ENCODE measurements at places on chromosomes 11 and 22.

DNA sequence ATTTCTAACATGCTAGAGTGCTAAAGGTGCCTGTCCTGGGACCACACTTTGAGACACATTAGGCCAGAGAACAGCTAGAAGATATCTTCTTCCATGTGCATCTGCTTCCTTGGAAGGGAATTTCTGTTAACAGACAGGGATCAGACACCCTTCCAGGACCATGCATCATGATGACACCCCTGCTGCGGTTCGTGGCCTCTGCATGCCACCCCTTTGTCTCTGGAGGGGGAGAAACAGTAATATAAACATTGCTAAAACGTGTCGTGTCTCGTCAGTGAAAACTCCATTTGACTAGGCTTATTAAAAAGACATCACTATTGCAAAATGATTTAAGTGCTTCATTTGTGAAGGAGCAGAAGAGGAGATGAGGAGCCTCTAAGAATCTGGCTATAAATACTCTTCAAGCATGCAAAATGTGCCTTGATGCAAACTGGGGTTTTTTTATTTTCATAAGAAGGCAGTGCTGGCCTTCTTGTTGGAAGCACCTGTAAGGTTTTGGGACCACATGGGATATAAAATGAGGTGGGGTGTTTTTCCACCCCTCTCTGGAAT, 141.6 kb downstream of the MYO18B start:
- DNase-seq: no peak

GRCh38 chr11:10666556-10667520, 26.7 kb downstream of the IRAG1 start:
- DNase-seq: no peak

GRCh38 chr11:120775986-120776951, 247.6 kb upstream of the TBCEL start:
- DNase-seq: no peak

DNA sequence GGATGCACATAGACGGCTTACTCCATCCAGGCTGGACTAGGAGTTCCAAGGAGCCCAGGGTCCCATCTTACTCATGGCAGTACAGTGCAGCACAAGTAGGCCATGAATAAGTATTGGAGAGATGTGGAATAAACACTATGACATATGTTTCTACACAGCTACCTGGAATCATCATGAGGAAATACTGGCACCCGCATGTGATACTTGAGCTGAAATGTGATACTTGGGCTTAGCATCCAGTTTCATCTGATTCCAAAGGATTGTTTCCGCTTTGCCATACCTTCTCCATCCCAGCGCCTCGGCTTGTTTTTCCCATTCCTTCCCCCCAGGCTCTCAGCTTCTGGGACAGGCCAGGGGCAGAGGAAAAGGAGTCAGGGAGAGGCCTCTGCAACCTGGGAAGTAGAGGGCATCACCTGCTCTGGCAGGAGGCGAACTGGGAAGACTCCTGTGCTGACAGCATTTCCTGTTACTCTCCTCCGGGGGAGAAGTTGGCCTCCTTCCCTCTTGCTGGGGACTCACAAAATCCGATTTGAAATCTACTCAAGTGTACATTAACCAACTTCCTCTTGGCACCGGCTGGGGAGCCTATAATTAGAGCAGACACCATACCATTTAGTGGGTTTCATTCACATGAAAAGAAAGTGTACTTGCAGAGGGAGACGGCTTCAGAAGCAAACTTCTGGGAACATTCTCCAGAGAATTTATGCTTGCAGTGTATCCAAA, 187.8 kb downstream of the MIAT start:
- no peak for DNase-seq

GRCh38 chr22:48263791-48264351, 1501.4 kb downstream of the TBC1D22A start:
- DNase-seq: no peak
